ENCODE measurements at places on chromosomes 4 and X. TPM values are rescaled to one million over a fixed set of nuclear protein-coding genes. Genes with fewer than 3 reads are reported as not detected.

The SPIN3 gene
- total RNA-seq = 16.5 TPM

The PPM1K gene
- 85.3 TPM for total RNA-seq

The TBX22 gene
- not detected for total RNA-seq

The CCKAR gene
- total RNA-seq = not detected

The UGT2B11 gene
- not detected for total RNA-seq

The GLUD2 gene
- total RNA-seq = 0.26 TPM

DNA sequence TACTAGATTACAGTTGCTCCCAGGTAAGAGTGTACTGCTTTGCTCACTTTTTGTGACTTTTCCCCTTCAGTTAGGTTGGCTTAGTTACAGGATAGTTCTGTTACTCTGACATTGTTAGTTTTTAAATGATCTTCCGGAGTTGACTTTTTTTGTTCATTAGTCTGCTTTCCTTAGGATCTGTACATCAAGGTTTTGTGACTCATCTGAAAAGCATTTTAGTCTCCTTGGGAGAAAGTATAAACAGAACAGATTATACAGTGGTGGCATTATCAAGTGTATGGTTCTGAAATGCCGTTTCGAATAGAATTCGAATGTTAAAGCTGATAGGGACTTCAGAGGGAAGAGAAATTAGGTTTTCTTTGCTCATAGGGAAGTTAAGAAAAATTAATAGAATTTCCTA is 63.3 kb downstream of the USP9X start:
- DNase-seq = no peak
- no peaks in the 10 kb centered on the region for H3K36me3 ChIP-seq
- no peak overlapping the region for H3K4me3 ChIP-seq
- H3K27ac ChIP-seq = no peak overlapping the region
- H3K27me3 ChIP-seq = no peaks in the 10 kb centered on the region

GRCh38 chr4:791252-791897 is 34.6 kb downstream of the CPLX1 start:
- H3K27ac ChIP-seq = no peak overlapping the region
- no peak for DNase-seq
- peaks cover 30% of the 10 kb centered on the region for H3K27me3 ChIP-seq
- H3K36me3 ChIP-seq = no peaks in the 10 kb centered on the region

GRCh38 chrX:15983034-15983433 is 128.4 kb upstream of the AP1S2 start:
- peaks cover 14% of the 10 kb centered on the region for H3K36me3 ChIP-seq
- DNase-seq = no peak
- H3K4me3 ChIP-seq = no peak overlapping the region
- peaks cover 36% of the 10 kb centered on the region for H3K27me3 ChIP-seq
- peaks cover 14% of the 10 kb centered on the region for H3K4me1 ChIP-seq

DNA sequence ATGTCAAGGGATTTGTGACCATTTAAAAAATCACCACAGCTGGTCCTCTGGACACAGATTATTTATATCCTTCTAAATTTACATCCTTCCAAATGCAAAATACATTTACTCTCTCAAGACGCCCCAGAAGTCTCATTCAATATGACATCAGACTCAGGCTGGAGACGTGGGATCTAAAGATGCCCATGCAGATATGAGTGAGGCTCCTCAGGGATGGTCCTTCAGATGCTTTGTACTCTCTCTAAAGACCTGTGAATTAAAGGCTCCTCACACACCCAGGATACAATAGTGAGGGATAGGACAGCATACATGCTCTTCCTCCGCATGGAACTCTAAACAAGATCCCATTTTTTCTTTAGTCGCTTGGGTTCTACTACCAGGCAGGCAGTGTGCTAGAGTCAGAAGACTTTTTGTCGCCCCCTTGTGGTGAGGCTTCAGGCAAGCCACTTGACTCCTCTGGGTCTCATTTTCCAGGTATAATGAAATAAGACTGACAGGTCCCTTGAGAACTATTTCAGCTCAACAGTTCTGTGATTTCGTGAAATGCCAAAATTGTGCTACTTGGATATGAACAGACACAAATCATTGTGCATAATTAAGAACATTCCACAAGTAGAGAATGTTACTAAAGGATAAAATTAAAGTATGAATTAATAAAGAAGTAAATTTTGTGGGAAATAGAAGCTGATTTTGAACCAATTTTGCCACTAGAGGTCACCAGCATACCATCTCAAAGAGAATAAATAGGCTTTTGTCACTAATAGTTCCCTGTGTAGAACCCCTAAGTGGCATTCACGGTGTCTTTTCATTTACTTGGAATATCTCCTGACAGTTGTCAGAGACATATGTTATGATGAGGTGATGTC is 13.7 kb upstream of the SCOC start:
- no peak overlapping the region for H3K27ac ChIP-seq
- no peaks in the 10 kb centered on the region for H3K4me1 ChIP-seq
- no peak overlapping the region for H3K4me3 ChIP-seq
- H3K27me3 ChIP-seq = peaks cover 9% of the 10 kb centered on the region
- peak; percentile 82 for DNase-seq
- H3K36me3 ChIP-seq = no peaks in the 10 kb centered on the region

DNA sequence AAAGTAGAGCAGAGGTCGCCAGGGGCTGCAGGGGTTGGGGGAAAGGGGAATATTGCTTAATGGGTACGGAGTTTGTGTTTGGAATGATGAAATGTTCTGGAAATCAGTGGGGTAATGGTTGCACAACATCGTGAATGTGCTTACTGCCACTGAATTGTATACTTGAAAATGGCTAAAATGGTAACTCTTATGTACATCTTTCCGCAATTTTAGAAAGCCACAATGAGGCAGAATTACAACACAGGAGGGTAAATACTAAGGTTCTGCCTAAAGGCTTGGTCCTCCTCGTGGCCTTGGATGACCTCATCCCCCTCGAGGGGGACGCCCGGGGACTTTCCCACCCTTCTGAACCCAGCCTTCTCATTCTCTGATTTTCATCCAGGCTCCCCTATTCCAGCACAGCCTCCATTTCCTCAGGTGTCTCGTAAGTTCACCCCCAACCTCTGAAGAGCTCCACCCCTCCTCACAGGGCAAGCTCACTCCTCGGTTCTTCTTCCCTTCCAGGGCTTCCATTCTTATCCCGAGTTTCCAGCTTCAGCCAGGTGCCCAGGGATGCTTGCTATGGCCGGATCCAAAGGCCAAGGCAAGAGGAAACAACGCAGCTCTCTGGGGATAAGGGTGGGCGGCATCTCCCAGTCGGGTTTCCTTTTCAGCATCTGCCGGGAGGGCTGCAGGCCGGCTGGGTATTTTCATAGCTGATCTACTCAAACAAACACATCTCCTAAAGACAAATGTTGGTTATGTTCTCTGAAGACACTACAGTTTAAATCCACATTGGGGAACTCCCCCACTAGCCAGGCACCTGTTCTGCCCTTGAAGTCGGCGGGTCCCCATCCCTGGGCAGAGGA is 71.3 kb upstream of the ACSL1 start:
- H3K27ac ChIP-seq = no peak overlapping the region
- no peak overlapping the region for H3K4me3 ChIP-seq
- DNase-seq = peak; percentile 2
- H3K36me3 ChIP-seq = no peaks in the 10 kb centered on the region

DNA sequence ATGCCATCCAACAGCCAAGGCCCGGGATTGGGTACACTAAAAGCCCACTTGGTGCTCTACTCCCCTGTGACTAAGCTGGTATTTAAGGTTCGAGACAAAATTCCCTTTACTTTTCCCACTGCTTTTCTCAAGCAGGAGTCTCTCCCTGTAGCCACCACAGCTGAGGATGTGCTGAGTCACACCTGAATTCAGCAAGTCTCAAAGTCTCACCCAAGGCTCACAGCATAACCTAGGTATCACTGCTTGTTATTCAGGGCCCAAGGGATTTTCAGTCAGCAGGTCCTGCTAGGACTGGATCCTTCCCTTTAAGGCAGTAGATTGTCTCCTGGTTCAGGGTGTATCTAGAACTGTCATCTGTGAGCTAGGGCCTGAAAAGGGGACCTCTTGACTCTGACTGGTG is 39.2 kb downstream of the FMR1NB start:
- no peak overlapping the region for H3K27ac ChIP-seq
- DNase-seq = no peak
- H3K27me3 ChIP-seq = peaks cover 28% of the 10 kb centered on the region
- no peaks in the 10 kb centered on the region for H3K4me1 ChIP-seq

DNA sequence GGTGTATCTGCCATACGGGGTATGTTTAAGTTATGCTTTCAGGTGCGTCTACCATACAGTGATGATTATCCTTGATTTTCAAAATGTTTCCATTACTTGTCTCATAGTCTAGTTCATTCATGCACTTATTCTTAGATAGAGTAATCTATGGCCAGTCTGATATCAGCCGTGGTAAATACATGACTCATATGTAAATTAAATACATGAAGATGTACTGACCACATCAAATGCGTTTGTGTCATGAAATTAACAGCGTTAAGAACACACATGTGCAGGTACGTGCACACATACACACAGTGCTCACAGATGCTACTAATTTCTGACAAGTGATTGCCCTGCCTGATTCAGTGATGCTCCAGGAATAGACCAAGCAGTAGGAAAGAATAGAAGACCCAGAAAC is 75.2 kb upstream of the EXOC1L start:
- H3K36me3 ChIP-seq = no peaks in the 10 kb centered on the region
- no peak for DNase-seq
- H3K4me1 ChIP-seq = no peaks in the 10 kb centered on the region

GRCh38 chr4:186719925-186720694 is 3.5 kb downstream of the FAT1 start:
- peaks cover 20% of the 10 kb centered on the region for H3K27me3 ChIP-seq
- no peak overlapping the region for H3K27ac ChIP-seq
- H3K4me1 ChIP-seq = peaks cover 9% of the 10 kb centered on the region
- no peak overlapping the region for H3K4me3 ChIP-seq

- no peak overlapping the region for H3K4me3 ChIP-seq
- peaks cover 48% of the 10 kb centered on the region for H3K27me3 ChIP-seq
- no peak overlapping the region for H3K27ac ChIP-seq
- no peaks in the 10 kb centered on the region for H3K36me3 ChIP-seq
Measured at GRCh38 chr4:55793479-55793878, 26.1 kb upstream of the EXOC1L start.
